ENCODE measurements at places on chromosomes 3 and 15. TPM values are rescaled to one million over a fixed set of nuclear protein-coding genes. Genes with fewer than 3 reads are reported as not detected.

LOXL1 gene
- total RNA-seq, result 24.2 TPM

TGM4 gene
- not detected for total RNA-seq

GRCh38 chr3:124837730-124838186 is 49.4 kb downstream of the ITGB5 start:
- peak; percentile 66 for DNase-seq

DNA sequence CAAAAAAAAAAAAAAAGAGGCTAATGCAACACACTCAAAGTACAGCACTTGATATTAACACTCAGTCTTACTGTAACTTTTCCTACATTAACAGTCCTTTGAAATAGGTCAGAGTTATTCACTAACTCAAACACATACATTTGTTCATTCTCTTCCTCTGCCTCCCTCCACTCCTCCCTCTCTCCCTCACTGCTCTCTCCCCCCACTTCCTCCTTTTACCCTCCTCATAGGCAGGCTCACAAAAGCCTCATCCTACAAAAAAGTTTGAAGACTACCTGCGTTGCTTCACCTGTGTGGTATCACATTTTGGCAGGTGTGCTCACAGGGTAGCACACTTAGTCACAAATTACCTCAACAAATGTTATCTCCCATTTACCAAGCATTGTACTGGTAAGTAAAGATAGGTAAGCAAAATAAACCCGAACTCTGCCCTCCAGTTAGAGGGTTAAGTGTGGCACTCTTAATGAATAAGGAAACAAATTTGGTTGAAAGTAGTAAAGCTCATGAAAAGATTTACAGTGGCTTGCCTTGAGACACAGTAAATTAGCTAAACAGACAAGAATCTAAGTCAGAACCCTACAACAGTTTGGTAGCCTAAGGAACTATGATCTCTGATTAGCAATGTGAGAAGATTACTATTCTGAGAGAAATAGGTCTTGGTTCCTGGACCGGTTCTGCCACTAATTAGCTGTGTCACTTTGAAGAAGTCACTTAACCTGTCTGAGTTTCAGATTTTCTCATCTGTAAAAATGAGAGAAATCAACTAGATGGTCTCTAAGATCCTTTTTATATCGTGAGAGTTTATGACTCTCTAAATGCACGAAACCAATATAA is 151.0 kb upstream of the MLF1 start:
- no peak for DNase-seq

GRCh38 chr3:127722091-127722784 is 49.5 kb downstream of the ABTB1 start:
- no peak for DNase-seq

VIPR1 gene
- 1.2 TPM for total RNA-seq

CP gene
- 7.4 TPM for total RNA-seq

- no peak for DNase-seq
Observed at GRCh38 chr3:14946236-14946635, 1.1 kb upstream of the NR2C2 start.

CKMT1B gene
- 0.29 TPM for total RNA-seq

TRIM42 gene
- not detected for total RNA-seq

FNDC3B gene
- 49.7 TPM for total RNA-seq

CD80 gene
- 0.14 TPM for total RNA-seq

DNA sequence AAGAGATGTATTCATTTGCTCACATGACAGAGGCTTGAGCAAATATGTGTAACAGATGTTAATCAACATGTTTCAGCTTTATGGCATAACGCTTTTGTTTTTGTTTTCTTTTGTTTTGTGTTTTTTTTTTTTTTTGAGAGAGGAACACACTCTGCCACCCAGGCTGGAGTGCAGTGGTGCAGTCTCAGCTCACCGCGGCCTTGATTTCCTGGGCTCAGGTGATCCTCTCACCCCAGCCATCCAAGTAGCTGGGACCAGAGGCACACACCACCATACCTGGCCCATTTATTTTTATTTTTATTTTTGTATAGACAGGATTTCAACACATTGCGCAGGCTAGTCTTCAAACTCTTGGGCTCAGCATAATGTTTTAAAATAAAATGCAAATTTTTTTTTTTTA is 1504.4 kb upstream of the CADM2 start:
- DNase-seq, result no peak

KNG1 gene
- total RNA-seq, result not detected

- DNase-seq, result no peak
Observed at GRCh38 chr3:136247855-136248590, 2.1 kb upstream of the PCCB start.

DNA sequence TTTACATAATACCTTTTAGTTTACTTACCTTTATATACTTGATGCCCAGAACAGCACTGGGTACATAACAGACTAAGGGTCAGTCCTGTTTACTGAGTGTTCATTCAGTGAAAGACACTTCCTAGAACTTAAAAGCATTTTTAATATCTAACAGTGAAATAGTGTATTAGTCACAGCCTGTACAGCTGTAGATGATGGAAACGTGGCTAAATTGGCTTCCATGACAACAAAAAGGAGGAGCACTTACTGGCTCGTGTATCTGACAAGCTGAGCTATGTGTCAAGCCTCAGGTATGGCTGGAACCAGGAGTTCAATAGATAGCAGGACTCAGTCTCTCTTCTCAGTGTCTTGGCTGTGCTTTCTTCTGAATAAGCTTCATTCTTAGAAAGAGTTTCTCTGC is 40.2 kb downstream of the CMTM8 start:
- DNase-seq, result no peak

- DNase-seq, result no peak
Observed at GRCh38 chr15:101255615-101256241, 3.9 kb upstream of the CHSY1 start.

DNA sequence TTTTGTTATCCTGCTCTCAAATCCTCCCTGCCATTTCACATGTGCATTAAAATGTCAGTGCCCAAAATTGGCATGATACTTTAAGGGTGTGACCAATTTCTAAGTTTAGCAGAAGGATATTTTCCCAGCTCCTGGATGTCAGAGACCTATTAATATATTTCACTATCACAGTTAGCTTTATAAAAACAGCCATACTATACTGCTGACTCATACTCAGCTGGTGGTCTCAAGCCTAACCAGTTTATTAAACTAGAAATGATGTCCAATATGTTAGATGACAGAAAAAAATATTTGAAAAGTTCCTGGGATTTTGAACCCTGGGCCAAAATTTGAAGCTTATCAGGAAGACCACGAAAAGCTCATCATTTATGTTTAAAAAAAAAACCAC is 60.9 kb upstream of the ZNF280D start:
- DNase-seq, result no peak

DNA sequence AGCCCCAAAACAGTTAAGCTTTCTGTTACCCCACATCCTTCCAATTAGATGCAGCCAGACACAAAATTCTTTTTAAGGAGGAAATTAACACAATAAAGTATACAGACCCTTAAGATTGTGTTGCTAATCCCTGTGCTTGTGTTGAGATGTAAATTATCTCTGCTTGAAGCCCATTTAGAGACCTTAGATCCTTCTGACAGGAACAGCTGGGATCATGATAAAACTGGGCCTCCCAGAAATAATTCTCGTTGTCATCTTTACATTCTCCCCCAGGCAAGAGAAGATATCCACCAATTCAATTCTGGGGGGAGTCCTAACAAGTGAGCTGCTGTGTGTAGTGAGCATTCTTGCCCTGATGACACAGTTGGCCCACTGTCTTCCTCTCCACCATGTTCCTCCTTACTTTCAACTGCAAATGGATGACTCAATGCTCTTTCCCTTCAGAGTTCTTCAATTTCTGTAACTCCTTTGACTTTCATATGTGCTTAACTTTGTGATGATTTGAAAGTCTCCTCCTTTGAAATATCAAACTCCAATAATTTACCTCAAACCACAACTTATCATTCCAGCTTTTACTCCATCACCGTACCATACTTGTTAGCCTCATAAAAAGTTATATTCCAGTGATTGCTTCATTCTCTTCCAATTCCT is 186.6 kb downstream of the RAP2B start:
- no peak for DNase-seq

DNA sequence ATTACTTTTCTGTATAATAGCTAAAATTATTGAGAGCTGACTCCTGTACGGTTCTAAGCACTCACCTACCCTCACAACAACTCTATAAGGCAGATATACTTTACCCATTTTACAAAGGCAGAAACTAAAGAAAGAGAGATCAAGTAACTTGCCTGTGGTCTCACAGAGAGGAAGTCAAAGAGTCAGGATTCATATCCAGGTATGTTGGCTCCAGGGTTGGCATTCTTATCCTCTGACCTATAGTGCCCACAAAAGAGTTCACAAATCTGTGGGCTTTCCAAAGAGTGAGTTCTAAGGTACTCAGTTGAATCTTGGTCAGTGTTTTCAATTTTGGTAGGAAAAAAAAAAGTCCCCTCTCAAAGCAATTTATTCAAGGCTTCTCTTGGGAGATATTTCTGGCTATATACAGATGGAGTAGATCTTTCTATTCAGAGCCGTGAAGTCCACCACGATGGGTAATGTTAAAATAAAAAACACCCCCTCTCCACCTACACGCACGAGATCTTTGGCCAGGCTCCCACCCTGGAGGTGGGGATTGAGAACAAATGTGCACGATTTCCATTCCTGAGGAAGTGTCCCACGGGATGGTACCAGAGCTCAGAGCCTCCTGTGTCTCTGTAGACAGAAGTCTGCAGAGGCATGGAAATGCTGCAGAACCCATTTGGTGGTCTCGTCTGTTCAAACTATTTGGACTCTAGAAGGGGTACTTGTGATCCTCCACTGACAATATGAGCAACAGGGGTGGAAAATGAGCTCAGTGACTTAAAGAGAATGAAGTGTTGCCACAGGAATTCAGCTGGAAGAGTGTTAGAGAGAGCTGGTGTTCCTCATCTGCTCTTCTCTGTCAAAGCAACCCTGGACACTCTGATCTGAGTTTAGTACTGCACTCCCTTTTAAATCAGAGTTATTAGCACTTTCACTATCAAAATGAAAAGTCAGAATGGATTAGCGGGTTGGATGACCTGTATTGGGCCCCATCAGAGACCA is 212.1 kb upstream of the EIF1B start:
- no peak for DNase-seq

DNA sequence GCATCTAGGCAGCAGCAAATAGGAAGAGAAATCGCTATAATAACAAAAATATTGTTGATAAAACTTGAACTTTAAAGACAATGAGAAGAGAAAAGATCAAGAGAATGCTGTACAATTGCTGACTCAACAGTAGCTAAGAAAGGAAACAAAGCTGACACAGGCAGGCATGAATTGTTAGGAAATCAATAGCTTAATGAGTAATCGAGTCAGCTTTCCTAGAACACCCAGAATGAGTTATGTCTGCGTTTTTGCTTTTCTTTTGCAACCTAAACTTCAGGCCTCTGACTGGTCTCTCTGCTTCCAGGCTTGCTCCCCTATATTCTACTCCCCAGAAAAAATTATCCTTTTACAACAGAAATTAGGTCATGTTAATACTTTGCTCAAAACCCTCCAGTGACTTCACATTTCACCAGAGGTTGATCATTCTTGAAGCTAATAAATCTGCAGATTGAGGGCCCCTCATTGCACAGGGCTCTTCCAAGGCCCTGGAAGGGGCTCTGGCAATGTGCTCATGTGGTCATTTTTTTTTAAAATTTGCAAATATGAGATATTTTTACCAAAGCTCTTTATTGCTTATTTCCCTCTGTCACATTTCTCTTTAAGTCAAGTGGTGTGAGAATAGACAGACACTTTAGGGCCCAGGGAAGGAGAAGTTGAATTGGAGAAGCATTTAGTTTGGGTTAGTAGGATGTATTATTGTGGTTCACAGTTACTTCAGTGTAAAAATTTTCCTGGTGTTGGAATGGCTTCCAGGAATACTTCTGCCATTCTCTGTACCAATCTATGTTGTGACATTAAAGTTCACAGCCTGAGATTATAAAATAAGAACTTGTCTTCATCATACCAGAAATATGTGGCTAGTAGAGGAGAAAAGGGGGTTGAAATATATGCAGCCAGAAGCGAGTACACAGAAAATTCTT is 116.3 kb downstream of the TMCO5A start:
- DNase-seq, result no peak

GRCh38 chr3:12902181-12902999 is 61.0 kb upstream of the RPL32 start:
- DNase-seq, result no peak

CYP1A2 gene
- total RNA-seq, result not detected

DNA sequence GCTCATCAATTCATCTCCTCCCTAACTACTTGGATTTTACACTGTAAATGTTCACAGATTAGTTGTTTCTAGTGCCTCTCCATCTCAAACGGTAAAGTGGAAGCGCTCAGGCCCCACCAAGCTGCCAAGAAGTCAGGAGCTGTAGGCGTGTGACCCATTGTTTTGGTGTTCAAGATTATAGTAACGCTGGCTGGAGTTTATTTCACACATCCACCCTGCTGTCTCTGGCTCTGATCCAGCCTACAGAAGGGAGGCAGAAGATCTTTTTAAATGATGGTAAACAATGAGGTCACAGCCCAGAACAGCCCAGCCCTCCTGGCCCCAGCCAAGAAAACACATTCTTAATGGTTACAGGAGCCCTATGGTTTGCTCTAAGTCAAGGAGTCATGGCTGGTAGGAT is 25.7 kb upstream of the GALNT15 start:
- peak; percentile 74 for DNase-seq

DNA sequence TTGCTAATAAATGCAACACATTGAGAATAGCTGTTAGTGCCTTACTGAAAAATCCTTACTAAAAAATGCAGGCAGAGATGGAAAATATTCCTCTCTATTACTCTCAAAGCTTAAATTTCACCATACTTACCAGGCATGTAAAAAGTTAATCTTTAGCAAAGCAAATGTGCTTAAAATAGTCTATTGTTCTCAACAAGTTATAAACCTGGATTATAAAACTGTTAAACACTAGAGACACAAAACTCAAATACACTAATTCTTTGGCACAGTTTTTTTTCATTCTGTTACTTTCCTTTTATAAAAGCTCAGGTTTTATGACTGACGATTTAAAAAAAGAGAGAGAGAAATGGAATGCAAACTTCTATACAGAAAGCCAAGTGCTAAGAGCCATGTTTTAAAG is 119.8 kb downstream of the THRB start:
- no peak for DNase-seq

MOBP gene
- not detected for total RNA-seq

DNA sequence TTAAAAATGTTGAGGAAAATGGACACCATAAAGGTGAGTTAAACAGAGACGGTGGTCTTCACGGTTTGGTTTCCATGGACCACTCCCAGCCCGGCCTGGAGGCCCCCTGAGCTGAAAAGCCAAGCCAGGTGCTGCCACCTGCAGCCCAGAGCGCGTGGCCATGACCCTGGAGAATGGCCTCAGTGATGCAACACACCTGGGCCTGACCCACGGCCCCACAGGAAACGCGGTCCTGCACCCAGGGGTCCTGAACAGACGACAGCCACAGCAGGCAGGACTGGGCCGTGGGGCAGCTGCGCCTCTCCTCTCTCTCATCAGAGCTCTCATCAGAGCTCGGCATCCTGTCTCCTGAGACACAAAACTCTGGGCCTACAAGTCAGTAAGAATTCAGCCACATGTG is 64.1 kb downstream of the NIPA2 start:
- DNase-seq, result no peak

- DNase-seq, result no peak
Observed at GRCh38 chr3:98553021-98553563, 21.3 kb downstream of the GPR15 start.
